ENCODE measurements at places on chromosomes 6 and 20. TPM values are rescaled to one million over a fixed set of nuclear protein-coding genes. Genes with fewer than 3 reads are reported as not detected.

DNA sequence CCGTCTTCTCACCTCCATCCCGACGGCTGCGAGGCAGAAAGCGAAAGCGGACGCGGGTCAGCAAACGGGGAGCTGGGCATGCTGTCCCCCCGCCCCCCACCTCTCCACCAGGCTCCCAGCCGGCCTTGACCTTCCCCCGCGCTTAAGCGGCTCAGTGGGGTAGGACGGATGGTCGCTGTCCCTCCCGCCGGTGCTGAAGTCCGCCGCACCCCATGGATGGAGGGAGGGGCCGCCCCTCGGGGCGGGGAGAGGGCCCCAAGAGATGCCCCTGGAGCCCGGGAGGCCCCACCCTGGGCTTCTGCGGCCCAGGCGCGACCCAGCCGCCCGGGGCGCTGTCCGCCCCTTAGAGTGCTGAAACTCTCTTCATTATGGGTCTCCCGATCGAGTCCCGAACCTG lies at the start of gene KCNB1:
KCNB1 (minus strand) TSS at position 48 of the 397 bp plus-strand sequence. CDS start 188 bp downstream, outside the sequence.
- DNase-seq, result no peak

Gene HLA-DQB1
- polyA plus RNA-seq, result not detected

DNA sequence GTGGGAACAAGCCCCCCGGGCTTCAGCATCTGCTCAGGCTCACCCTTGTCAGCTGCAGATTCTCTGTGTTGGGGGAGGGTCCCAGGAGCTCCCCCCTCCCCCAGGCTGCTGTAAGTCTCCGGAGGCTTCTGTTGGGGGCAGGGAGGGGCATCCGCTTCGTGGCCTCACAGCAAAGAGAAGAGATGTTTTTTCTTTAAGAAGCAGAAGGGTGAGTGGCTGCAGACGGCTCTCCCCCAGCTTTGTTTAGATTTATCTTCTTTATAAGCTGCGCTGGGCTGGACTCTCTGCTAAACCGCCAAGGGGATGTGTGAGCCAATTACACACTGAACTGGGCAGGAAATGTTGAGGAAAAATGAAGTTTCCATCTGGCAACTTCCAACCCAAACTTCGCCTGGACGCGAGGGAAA lies 48.7 kb upstream of the GATA5 start:
- no peak for DNase-seq

Gene RCAN2
- 0.11 TPM for polyA plus RNA-seq

DNA sequence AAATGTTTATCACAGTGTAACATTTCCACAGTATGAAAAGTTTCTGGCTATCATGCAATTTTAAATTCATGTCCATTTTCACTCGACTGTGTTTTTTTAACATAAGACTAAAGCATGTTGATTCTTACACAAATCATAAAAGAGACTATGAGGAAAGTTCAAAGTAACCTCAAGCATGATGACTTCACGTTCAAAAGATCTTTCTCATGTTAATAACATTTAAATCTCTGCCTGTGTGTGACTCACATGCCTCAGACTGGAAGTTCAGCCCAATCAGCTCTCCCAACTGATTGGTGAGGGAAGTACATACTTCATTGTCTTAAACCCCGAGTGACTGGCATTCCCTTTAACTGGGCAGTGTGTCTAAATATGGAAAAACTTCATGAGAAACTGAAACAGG lies 37.4 kb downstream of the ATXN1 start:
- peak; percentile 87 for DNase-seq
